ENCODE measurements at places on chromosomes 3 and 15.

- peak; percentile 58 for DNase-seq
Measured at GRCh38 chr15:100879464-100880138, at the start of gene ALDH1A3. TSS of gene ALDH1A3 (plus strand) at chr15:100879831. CDS start at chr15:100879908, 77 bp downstream.

DNA sequence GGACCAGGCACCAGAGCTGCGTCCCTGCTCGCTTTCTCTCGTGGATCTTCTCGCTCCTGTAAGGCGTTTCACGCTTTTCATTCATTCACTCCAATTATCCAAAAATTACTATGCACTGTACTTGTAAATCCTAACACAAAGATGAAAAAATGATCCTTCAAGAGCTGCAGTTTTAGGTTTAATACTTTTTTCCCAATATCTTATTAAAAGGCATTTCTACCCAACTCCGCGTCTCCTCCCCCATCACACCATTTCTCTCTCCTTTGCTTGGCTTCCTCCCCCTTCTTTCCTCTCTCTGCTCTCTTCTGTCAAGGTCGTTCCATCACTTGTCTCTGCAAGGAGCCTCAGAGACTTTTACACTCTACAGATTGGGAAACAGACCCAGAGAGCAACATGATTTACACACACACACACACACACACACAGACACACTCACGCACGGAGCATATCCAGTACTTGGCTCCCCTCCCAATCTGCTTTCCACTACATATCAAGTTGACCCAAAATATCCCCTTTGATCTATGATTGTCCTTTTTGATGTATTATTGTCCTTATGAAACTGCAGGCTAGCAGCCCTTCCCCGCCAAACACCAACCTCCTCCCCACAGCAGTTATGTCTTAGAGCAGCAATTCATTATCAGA, 479 bp upstream of the CLDN1 start:
- no peak for DNase-seq

- peak; percentile 52 for DNase-seq
Measured at GRCh38 chr15:84748274-84749110, at the start of gene ZNF592. TSS of gene ZNF592 (plus strand) at chr15:84748592. CDS start at chr15:84782676, 34,084 bp downstream.

- no peak for DNase-seq
Measured at GRCh38 chr3:42894698-42895579, 11.0 kb upstream of the ZNF662 start.

DNA sequence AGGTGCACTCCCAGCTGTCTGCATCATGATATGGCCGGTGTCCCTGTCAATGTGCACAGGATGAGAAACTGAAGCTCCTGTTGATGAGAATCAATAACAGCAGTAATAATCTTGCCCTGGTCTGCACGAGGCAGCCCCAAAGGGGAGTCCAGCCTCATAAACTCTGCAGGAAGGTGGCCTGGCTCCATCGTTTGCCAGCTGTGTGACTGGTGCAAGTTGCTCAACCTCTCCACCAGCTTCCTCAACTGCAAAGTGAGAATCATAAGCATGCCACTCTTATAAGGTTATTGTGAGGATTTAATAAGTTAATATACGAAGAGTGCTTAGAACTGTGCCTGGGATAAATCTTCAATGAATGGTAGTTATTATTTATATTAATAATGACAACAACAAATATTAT, 203.4 kb upstream of the HES1 start:
- DNase-seq, result no peak

GRCh38 chr3:49158792-49159191, 7.3 kb downstream of the CCDC71 start:
- DNase-seq, result no peak

DNA sequence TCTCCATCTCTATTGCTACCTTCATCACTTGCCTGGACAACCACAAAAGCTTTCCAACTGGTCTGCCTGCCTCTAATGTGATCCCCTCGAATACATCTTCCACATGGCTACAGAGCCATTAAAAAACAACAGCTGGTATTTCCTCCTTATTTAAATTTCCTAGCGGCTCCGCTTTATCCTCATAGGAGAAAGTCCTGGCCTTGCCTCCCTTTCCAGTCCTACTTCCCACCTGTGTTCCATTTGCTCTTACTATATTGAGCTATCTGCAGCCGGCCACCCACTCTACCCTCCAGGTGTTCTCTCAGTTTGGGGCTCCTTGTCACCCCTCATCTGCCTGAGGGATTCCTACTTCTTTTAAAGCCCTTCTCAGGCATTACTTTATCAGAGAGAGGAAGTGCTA, 49.7 kb upstream of the TSPAN3 start:
- DNase-seq, result no peak

DNA sequence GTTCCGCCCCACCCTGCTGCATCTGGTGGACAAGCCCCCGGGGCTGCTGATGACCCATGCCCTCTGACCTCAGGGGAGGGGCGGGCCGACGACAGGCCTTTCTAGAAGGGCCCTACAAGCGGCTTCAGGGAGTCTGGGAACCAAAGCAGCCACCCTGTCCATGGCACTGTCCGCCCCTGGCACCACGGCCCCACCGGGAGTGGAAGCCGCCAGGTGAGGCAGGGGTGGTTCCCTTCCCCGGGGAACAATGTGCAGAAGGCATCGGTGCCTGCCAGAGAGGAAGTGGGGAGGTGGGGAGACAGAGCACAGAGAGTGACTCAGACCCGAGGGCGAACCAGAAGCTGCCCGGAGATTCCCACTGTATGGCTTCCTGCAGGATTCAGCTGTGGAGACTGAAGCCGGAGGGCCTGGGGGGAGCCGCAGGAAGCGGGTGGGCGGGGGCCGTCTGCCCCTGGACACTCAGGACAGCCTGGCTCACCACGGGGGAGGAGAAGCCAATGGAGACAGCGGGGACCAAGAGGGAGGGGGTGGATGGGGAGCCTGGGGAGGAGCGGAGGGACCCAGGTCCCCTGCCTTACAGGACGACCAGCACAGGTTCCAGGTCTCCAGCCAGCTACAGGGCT, 134.0 kb downstream of the TPRA1 start:
- no peak for DNase-seq

DNA sequence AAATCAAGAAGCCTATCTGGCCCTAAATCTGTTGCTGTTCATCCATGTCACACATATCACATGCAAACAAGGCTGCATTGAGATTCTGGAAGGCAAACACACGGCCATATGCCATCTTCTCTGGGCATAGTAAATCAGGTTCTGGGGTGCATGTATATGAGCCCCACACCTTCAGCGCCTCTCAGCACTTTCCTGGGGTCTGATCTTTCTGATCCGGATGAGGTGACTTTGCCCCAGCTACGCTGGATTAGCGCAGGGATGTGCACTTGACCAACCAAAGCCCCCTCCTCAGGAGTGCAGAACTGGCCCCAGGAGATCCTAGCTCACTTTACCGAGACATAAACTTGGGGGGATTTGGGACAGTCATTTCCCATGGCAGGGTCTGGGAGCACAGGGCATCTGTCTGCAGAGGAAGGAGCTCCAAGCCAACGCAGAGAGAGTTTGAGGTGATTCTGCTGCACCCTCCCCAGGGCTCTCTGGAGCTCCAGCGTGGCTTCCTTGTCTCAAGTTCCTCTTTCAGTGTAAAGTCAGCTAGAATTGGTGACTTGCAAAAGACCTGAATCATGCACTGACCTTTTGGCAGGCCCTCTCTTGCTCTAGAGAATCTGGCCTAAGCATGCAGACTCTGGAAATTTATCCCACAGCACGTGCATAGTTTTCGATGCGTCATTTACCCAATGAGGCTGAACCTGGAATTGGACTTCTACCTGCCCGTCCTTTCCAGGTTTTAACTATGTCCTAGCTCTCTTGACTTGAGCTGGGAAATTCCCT, 63.5 kb upstream of the KLF13 start:
- DNase-seq, result no peak

GRCh38 chr3:70383360-70383831, 71.0 kb upstream of the MDFIC2 start:
- no peak for DNase-seq

GRCh38 chr3:37124435-37124834, 49.9 kb downstream of the LRRFIP2 start:
- no peak for DNase-seq

GRCh38 chr3:178042376-178042775, 493.9 kb upstream of the KCNMB2 start:
- DNase-seq, result no peak

DNA sequence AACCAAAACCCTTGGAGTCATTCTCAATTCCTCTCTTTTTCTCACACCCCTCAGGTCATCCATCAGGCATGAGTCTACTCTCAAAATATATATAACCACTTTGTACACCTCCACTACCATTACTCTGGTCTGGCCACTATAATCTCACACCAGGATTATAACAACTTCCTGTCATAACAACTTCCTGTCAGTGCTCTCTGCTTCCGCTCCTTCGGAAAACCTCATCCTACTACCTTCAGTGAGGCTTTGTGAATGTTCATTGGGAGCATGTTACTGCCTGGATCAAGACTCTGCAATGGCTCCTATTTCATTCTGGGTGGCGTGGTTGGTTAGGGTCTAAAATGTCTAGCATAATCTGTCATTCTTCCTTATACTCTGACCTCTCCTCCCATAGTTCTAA, 447.4 kb downstream of the MAGI1 start:
- no peak for DNase-seq

DNA sequence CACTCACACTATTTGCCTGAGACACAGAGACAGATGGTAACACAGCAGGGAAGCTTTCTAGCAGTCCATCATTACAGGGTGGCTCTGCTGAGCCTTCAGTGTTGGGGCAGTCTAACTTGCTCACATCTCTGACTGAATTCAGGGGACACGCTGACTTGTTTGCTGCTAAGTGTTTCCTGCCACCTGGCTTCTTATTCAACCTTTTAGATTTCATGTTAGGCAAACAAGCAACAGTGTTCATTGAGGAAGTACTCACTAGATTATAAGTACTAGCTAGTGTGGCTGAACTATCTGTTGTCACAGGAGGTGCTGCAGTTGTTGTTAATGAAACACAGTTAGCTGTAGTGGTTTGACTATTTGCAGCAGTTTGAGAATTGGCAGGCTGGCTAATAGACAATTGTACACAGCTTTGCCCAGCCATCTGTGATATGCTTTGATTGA, 37.3 kb downstream of the USF3 start:
- no peak for DNase-seq

DNA sequence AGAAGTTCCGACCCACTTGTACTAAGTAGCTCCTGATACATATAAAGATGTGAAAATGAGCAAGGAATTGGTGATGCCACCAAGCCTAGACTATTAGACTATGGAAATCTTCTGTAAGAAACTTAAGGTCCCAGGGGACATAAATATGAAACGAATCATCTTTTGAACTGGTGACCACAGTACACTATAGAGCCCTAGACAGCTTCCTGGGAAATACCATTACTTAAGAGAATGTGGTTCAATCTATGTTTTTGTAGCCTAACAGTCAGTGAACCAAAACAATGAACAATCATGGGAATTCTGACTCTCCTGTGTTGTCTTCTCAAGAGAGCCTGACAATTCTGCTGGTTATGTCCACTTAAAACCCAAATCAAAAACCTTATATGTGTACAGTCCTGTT, 191.6 kb downstream of the GREM1 start:
- no peak for DNase-seq

DNA sequence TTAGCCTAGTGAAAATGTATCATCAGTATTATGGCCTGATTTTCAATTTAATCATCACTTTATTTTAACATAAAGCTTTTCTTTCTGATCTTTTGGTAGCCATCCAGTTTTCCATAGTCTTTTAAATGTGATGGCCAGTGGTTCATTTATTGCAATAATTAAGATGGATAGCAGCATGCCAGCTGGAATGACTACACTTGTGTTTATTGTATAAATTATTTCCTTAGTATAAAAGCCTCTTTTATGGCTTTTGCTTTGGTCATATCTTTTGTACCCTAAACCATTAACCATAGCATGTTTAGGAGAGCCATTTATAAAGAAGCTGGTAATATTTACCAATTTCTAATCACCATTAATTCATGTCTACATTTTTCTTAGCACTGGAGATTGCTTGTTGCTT, 31.7 kb downstream of the ALCAM start:
- DNase-seq, result no peak

DNA sequence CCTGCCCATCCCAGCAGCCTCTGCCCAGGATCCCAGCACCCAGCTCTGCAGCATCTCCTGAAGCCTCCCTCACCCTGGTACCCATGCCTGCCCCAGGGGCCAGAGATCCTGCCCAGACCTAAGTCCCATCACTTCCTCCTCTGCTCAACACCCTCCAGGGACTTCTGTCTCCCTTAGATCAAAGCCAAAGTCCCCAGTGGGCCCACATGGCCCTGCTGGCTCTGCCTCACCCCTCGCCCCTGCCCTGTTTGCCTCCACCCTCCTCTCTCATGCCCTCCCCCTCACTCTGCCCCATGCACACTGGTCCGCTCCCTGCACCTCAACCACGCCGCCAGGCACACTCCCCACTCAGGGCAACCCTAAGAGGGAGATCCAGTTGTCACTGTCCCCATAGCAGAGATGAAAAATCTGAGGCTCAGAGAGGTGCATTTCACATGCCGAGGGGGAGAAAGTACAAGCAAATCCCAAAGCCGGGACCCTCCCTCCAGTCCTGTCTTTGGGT, 146.5 kb downstream of the NUP210 start:
- no peak for DNase-seq

DNA sequence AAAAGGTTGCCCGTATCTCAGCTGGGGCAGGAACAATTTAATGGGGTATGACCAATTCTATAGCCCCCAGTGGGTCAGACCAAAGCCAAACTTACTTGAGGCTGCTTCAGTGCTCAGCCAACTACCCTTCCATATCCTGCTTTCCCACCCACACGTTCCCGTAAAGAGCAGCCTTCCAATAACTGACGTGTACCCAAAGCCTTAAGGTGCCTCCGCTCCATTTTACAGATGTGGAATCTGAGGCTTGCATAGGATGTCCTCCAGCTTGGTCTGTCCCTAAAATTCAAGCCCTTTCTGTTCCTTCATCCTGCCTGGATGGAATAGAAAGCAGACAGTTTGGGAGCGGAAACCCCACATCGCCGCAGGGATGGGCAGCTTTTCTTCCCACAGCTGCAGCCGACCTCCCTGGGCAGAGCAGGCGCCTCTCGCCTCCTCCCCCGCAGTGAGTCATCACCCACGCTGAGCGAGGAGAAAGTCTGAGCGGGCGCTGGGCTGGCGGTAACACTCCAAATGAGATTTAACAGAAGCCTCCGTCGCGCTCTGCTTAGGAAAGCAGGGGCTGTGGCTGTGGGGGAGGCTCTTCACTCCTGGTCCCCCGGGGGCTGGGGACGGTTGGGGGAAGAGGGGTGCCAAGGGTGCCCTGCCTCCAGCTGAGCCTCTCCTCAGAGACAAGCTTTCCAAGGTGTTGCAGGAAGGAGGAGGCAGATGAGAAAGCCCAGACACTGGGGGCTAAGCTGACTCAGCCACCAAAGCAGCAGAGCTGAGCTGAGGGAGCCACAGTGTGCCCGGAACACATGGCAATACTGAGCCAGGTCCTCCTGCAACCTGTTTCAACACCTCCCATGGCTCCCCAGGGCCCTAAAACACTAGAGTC, 57.8 kb upstream of the HRH1 start:
- peak; percentile 82 for DNase-seq

DNA sequence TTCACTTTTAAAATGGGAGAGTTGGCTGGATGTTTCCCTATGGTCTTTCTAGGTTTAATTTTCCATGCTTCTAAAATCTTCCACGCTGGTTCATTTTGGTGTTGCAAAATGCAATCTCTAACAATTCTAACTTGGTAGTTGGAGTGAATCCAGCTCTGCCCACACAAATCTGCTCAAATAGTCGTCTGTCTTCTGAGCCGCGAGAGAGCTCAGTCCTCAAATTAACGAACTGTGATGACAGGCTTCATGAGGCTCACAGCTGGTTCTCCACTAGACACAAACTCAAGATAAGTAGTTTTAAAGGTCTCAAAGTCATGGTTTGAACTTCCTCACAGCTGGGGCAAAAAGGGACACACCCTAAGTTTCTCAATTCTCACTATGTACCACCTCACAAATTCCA, 178.6 kb upstream of the LYSMD4 start:
- no peak for DNase-seq

All from T1000 (cell line).